Iris pigment epithelial cell (primary cell): ENCODE measurements at places on chromosomes 6 and 20.

GRCh38 chr6:151551223-151551857 lies 57.5 kb downstream of the CCDC170 start:
- no peak for DNase-seq

DNA sequence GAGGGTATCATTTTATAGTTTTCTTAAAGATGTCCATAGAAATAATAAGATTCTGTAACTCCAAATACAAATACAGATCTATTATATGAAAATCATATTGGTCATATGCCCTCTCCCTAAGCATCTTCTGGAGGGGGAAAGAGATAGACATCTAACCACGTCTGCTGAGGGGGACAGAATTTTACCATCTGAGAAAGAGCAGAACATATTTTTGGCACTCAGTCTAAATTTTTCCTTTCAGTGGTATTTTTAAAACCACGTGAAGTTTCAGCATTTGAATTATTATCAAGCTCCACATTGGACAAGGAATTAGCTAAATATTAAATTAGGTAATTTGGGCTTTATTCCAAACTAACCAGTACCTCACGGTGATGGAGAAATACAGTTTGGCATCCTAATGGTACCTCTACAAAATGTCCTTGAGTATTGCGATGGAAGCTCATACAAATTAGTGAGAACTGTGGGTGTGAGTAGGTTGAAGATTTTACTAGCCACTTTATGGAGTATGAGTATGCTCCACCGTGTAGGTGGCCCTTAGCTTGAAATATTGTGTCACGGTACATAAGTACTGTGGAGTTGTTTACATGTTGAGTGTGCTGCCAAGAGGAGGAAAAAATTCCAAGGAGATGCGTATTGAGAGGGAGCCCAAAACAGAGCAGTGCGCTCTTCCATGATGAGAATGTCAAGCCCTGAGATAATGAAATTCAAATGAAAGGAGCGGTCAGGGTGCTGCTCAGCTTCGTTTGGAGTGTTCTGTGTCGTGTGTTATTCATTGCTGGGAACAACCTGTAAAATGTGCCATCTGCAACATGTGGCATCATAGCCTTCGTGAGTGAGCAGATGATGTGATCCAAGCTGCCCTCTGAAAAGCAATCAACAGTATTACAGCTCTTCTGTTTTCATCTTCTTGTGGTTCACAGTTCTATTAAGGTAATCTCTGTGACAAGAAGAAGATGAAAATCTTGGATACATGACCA lies 48.4 kb upstream of the PHACTR2 start:
- DNase-seq, result no peak

- no peak for DNase-seq
Observed at GRCh38 chr6:41892921-41893564, 2.1 kb downstream of the USP49 start.

- DNase-seq, result peak; percentile 63
Observed at GRCh38 chr6:15065261-15065989, 180.4 kb upstream of the JARID2 start.

DNA sequence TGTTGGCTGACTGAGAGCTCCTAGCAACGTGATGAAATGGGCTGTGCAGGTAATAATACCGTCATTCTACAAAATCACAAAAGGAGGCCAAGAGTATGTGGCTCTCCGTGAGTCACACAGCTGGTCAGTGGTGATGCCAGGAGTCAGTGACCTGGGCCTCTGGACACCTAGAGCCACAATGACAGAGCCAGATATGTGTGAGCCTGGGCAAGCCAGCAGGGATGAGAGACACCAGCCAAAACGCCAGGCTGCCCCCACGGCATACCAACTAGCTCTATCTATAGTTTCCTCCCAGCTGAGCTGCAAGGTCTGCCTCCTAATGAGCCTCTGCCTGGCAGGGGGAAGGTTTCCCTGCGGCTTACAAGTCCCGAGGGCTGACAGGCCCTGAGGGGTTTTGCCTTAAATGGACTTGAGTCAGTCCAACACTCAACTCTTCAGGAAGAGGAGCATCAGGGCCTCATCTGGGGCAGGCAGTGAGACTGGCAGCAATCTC lies 70.0 kb downstream of the CPNE5 start:
- DNase-seq, result peak; percentile 29
